Suppressor macrophage treated with lipopolysaccharide for 4 hours (primary cell): ENCODE measurements at places on chromosomes 4 and X.
A peak's percentile ranks its signal among the peaks of the same experiment; 100 is the strongest.

DNA sequence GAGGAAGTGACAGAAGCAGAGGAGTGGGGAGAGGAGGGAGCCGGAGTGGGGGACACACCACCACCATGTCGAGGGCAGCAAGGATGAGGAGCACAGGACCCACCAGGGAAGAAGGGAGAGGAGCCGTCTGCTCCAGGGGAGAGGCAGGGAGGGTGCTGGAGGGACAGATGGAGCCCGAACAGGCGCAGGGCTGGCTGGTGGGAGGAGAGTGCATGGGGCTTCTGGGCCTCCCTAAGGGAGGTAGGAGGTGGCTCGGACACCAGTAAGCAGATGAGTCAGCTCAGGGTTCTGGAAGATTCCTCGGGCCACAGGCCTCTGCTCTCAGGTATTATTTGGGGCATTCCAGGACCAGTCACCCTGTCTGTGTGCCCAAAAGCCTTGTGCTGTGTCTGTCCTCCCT, 29.8 kb downstream of the ATP2B3 start:
- no peak for DNase-seq

DNA sequence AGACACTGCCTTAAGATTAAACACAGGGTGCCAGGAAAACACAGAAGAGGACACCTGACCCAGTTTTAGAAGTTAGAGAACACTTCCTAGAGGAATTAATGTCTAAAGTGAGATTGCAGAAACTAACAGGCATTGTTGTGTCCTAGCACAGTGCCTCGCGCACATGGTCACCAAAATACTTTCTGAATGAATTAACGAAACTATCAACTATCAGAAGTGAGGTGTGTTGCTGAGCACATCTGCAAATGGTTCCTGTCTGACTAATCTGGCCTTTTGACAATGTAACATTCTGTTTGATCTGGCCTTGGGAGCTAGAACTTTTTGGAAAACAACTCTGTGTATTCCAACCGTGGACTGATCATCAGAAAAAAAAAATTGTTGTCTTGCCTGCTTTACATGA, 556.8 kb upstream of the LCORL start:
- DNase-seq, result no peak

DNA sequence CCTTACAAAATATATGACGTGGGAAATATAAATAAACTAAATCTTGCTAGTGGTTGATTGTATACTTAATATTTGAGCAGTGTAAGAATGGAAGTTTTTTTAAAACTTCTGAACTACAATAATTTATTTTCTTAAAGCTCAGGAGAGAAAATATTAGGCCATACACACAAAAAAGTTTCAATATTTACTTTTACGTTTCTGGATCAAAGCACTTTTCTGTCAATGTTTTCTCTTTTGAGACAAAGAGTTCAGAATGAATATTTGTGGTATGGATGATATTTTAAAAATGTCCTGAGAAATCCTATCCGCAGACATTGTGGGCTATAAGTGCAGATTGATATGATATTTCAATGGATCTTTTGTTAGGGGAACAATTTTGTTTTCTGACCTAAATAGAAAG, 109.9 kb downstream of the TLL1 start:
- DNase-seq, result no peak

DNA sequence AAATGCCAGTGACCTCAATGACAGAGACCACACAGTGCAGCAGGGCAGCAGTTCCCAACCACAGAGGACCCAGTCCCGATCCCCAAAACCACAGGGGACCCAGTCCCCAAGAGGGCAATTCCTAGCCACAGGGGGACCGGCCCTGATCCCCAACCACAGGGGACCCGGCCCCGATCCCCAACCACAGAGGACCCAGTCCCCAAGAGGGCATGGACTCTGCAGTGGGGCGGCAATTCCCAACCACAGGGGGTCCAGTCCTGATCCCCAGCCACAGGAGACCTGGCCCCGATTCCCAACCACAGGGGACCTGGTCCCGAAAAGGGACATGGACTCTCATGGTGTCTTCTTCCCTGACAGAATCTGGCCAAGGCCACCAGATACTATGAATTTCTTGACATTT, 136.3 kb downstream of the AFAP1 start:
- no peak for DNase-seq

DNA sequence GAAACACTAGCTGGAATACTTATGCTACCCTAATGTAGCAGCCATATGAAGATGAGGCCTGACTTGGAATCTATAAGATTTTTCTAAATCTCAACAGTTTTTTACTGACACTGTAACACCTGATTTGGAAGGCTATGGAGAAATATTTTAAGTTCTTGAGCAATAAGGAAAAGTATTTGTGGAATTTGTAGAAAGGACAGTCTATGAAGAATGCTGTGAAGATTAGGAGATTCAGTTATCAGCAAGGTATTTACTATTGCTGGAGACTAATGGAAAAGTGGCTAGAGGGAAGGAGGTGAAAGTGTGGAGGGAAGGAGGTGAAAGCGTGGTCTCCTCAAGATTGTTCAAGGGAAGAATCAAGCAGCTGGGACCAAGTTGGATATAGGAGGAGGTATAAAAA, 190.0 kb upstream of the EMCN start:
- DNase-seq, result no peak

- peak; percentile 35 for DNase-seq
These were observed 2.3 kb downstream of the ZNF827 start for GRCh38 chr4:145936142-145936996.

GRCh38 chr4:94567811-94568210, 116.1 kb downstream of the PDLIM5 start:
- no peak for DNase-seq

DNA sequence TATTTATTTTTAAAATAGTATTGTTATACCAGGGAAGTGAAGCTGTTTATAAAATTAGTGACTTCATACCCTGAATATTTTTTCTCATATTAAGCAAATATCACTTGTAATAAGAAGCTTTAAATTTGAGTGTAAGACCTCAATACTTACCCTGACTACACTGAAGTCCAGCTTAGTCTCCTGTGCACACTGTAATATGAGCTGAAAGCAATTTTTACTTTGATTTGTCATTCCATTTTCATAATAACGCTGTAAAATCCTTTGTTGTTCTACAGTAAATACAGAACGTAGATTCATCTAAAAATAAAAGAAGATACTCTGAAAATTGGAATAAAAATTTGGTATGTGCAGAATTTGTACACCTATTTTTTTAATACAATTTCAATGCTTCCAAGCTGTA, 27.2 kb downstream of the HDX start:
- no peak for DNase-seq

DNA sequence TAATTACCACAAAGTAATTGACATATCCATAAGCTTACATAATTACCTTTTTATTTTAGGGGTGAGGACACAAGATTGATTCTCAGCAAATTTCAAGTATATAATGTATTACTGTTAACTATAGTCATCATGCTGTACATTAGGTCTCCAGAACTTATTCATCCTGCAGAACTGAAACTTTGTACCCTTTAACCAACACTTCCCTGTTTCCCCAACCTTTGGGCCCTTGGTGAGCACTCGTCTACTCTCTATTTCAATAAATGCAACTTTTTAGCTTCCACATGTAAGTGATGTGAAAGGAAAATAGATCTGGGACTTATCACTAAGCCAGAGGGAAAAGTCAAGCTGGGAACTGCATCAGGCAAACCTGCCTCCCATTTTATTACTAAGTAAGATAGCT, 33.6 kb upstream of the CCNG2 start:
- DNase-seq, result peak; percentile 66

DNA sequence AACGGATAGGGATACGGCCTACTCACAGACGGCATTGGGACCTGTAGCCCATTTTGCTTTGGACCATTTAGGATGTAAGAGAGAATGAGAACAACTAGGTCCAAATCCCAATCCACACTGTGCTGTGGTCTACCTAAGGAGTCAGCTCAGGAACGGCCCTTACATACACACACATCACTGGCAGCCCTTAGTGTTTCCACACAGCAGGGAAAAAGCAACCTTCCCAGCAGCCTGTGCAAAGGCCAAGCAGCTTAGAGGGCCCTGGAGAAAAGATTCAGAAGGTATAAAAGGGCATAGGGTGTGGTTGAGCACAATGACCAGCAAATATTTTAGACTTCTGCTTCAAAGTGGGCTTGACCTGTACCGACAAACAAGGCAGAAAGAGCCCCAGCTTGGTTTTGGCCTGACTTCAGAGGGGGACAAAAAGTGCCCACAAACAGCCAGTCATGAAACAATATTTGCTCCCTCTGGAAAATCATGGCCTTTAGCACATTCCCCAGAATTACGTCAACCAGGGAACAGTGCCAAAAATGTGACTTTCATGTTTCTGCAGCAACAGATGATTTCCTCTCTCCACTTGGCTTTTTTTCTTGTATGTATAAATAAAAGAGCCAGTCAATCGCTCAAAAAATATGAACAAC, 359.5 kb upstream of the FGF16 start:
- DNase-seq, result no peak

DNA sequence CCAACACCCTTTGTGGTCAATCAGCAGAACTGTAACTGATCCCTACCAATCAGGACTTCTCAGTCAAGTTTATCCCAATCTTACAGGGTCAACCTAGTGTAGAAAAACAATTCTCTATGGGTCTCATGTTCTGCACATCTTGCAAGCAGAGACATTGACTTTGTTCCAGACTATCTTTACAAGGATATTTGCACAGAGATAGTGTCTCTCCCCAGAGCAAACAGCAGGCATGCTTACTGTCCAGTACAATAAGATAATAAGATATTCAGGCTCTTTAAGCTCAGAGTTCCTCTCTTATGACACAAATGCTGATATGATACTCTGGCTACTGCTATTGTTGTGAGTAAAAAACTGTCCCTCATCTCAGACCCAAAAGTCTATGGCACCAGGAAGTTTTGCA, 53.2 kb downstream of the ACSL4 start:
- DNase-seq, result no peak

DNA sequence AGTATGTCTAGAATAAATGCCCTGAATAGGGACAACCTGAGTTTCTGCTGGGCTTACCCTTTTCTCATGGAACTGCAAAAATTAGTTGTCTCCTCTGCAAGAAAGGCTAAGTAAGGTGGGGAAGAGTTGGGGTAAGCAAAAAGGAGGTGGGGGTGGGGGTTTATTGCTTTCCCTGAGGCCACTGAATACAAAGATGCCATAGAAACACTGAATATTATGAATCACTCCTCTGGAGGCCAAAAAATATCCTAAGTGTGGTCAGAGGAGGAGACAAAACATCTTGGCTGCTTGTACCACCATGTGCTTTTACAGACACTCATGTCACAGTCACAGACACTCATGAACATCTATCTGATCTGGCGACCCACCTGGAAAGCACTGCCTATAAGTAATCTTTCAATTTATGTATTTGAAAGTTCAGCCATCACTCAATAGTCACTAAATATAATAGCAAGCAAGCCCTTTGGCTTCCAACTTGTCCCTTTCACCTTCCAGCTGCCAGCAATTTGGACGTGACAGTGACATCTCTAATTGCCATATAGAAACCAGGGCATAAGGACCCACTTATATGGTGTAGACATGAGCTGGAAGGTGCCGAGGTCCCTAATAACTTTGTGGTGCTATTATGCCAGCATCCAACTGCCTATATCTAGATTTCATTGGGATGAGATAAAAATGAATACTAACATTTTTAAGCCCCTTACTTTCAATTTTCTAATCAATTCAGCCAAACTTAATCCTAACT, 122.7 kb upstream of the CBR4 start:
- no peak for DNase-seq
